ENCODE measurements at places on chromosomes 13 and 19.

DNA sequence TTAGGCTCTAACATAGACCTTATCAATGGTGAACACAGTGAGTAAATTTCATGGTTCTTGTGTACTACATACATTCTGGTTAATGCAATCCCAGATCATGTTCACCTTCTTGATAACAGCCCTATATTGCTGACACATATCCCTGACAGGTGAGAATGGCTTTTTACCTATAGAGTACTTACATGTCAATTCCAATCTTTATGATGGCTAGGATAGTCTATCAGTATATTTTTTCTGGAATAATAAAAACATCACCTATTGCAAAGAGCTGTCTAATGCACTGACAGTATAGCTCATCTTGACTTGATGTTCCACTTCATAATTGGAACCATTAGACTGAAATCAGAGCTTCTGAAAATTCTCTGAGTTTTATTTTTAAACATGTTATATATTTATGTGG lies 199.4 kb downstream of the ENOX1 start:
- DNase-seq = no peak

GRCh38 chr19:47778954-47779351 lies 450 bp downstream of the SELENOW start:
- no peak for DNase-seq

DNA sequence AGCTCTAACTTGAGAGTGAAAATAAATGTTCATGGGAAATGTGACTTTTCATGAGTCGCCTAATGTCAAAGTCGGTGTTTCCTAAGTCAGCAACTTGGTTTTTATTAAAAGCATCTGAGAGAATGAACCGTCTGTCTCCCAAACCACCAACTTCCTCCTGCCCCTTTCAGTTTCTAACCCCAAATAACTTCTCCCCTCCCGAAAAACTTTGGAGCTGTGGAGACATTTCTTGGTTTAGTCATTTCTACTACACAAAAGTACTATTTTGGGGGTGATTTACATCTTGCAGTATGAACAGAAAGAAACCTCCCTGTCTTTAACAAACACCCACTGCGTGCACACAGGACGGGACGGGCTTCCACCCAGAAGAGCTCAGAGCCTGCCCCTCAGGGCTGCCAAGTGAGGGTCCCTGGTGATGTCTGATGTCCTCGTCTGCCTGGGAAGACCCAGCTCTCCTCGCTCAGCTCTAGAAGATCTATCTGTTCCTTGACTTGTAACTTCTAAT lies 65.0 kb downstream of the RASA3 start:
- no peak for DNase-seq

- no peak for DNase-seq
Observed at GRCh38 chr19:16141043-16141442, 2.4 kb upstream of the HSH2D start.

DNA sequence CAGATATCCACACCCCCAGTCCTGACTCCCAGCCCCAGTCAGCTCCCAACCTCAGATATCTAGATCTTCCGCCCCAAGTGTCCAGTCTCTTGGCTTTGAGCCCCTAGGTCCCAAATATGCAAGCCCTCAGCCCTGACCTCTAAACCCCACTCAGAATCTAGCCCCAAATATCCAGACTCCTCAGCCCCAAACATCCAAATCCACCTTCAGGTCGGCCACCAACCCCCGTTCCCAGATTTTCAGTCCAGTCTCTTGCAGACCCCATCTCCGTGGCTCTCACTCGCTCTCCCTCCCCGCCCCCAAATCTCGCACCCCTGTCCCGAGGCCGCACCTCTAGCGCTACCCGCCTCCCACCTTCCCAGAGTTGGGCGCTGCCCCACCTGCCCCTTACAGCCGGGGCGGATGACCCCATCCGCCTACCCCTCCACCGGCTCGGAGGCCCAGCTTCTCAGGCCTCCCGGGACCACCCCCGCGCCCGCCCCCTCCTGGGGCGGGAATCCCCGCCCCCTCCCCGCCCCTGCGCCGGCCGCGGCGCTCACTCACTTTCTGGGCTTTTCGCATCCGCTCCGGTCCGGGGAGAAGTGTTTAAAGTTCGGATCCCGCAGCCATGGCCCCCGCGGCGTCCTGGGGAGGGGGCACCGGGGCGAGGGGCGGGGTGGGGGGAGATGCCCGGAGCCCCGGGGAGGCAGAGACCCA lies 604 bp downstream of the ERFL start:
- no peak for DNase-seq

- DNase-seq = no peak
Observed at GRCh38 chr19:49442354-49442753, 1.0 kb upstream of the SLC17A7 start.

- peak; percentile 66 for DNase-seq
Observed at GRCh38 chr19:49889687-49890348, 6.9 kb downstream of the IL4I1 start.

DNA sequence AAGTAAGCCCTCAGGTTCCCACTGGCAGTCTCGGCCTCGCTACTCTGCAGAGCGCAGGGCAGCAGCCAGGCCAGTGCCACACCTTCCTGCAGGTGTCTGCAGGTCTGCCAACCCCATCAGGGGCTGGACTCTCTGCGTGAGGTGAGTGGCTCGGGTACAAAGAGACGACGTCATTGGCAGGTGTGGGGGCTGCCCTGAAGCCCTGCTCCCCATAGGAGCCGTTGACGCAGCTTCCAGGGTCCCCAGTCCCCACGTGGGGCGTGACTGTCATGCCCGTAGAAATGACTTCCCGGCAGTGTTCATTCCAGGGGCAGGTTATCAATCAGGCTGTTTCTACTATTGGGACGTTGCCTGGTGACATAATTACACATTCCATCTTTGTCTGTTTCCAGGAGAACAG lies 15.3 kb upstream of the GJB6 start:
- no peak for DNase-seq

DNA sequence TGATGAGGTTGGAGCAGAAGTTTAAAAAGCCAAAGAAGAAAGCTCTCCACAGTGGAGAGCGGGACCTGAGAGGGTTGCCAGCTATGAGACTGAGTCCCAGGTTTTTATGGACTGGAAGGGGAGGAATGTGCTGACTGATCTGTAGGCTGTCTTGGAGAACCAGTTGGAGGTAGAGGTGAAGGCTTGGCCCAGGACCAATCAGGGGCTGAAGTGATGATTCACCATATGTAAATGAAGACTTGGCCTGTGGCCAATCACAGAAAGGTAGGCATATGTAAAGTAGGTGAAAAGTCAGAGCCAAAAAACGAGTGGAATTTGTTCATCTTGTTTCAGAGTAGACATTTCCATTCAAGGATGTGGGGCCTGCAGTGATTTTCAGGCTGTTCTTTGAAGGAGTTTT lies 17.5 kb upstream of the KBTBD6 start:
- no peak for DNase-seq

DNA sequence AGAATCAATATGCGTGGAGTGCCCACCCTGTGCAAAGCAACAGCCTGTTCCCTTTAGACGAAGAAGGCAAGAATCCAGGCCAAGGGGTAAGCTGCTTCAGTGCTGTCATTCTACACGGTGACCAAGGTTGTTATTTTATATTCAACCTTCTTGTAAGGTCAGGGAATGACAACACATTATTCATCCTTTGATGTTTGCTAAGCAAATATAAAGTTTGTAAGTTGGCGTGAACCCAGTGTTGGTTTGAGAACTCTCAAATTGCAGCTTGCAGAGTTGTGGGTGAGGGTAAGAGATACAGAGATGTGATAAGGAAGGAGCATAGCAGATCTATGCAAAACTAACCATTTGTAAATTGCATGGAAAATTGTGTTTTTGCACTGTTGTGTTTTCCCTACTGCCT lies 436.7 kb downstream of the FGF9 start:
- DNase-seq = no peak

GRCh38 chr19:13053238-13053637 lies 49.4 kb downstream of the LYL1 start:
- no peak for DNase-seq

DNA sequence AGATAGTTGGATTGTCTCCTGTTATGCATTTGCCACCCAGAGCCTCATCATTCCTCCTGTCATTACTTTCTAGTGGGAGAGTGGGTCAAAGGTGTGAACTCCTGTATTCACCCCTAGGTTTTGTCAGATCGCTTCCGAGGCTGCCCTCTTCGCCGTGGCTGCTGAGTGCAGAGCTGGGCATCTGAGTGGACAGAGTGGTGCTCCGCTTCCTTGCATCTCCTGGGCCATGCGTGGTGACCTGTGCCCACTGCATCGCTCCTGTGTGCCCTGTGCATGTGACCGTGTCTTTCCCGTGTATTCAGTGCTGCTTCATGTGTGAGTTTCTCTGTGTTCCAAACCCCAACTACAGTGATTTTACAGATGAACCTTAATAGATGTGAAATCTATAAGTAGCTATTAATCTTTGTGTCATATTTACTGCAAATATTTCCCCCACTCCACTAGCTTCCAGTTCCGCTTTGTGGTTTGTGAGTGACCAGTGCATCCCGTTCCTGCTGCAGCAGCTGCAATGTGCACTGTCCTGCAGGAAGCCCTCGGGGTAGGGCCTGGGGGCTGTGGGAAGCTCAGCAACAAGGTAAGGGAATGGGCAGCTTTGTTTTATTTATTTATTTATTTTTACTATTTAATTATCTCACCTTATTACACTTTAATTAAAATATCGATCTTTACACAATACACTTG lies 53.1 kb downstream of the C13orf46 start:
- DNase-seq = no peak

DNA sequence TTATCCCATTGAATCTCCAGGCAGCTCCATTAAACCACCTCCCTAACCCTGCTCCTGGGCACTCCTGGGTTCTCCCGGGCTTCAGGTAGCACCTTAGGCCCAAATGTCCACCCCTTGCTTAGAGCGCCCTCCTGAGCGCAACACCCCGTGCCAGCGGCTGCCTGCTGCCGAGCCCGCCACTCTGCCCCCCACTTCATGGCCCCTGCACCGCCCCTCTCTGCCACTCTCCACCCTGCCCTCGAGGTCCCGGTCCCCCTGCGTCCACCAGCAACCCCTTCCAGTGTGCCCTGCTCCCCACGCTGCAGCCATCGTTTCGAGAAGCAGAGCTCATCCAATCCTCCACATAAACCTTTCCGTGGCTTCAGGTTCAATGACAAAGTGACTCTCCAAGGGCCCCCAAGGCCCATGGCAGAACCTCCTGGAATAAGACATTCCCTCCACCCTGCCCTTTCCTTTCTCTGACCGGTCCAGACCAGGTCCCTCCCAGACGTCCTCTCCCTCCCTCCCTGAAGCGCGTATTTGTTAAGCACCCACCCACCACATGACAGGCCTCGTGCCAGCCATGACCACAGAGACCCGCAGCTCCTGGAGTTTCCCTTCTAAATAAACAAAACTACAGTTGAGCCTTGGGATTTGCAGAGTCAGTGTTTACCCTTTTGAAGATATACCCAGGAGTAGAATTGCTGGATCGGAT lies 66.6 kb downstream of the ARHGEF18 start:
- DNase-seq = no peak

DNA sequence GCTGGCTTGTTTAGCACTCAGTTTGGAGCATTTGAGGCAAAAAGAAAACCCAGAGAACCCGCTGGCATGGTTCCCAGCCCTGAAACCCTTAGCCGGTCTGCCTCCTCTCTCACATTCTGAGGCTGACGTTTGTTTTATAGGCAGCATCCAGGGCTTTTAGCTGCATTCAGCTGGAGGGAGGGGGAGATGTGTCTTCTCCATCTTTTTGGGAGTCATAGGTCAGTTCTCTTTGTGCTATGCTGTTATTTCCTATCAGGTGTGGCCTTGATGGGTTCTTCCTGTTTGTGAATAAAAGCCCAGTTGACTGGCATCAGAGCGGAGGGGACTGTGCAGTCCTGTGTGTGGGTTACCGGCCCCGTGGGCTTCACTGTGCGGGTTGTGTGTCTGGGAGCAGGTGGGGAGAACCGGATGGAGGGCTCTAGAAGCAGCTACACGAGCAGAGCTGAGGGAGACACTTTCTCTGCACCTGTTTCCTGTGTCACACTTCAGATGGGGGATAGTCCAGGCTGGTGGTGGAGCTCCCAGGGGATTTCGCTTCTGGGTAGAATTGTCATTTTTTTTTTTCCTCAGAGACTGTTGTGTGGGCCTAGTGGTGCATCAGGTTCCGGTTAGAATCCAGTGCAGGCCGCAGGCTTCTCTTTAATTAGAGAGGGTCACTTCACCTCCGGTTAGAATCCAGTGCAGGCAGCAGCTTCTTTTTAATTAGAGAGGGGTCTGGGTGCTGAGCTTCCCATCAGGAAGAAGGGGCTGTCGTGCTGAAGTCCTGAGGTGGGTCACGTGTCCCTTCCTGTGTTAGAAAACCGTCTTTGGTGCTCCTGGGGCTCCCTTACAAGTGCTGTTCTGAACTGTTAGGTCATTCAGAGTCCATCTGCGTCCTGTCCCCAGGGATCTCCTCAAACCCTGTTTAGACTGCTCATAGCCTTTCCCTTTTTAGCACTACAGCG lies 69.6 kb downstream of the ARHGEF7 start:
- DNase-seq = no peak

DNA sequence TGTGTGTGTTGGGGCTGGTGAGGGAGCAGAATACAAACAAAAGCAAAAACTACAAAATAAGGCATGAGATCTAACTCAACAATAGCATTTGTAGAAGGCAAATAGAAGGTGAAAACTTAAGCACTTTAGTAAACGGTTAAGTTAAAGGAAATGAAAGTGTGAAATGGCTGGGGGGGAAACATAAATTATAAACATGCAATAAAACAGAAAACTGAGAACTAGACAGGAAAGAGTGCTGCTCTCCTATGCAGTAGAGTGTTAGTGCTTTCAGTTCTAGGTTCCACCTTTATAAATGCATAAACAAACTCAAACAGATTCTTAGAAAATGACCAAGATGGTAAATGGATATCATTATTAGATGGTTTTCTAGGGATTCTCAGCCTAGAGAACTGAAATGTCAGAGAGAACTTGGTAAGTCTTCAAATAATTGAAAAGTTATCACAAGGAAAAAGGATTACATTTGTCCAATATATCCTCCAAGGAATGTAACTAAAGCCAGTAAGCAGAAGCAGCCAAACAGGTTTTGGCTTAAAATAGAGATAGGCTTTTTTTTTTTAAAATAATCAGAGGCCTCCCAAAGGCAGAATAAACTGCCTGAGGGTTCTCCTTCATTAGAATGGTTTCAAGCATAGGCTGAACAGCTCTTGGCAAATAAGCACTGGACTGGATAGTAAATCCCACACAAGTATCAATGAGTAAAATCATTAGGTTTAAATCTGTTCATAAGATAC lies 23.3 kb downstream of the RBM26 start:
- DNase-seq = no peak

DNA sequence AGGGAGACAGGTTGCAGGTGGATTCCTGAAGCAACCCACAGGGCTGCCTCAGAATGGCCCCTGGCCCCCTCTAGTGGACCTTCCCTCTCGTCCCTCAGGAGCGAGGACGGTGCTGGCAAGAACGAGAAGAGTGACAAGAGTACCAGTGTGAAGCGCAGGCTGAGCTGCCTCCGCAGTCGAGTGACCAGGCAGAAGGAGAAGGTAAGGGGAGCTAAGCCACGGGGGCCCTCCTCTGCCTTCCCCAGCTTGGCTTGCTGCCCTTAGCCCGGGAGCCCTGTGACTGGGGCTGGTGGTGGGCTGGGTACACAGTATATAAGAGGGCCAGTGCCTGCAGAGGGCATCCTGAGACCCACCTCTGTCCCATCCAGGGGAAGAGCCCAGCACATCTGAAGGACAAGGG lies 34.0 kb downstream of the ARHGEF18 start:
- DNase-seq = no peak

DNA sequence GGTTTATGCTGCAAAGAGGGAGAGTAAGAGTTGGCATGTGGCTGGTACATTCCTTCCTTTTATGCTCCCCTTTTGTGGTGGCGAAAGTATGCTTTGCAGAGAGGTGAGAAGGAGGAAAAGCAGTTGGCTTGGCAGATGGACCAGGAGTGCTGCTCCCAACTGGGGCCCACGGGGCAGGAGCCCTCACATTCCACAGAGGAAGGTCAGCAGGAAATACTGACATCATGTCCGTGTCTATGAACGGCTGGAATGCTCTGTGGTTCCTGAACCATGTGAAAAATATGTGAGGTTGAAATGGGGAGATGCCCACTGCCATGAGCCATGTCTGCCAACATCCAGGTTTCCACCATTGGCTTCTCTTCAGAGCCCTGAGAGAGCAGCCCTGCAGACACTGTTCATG lies 33.3 kb upstream of the GAS6 start:
- no peak for DNase-seq

Measured in stimulated activated CD4-positive, alpha-beta T cell treated with anti-CD3 and anti-CD28 coated beads, Interleukin-2, amount 100 ng/mL, for 4 hours (primary cell).